Mammary microvascular endothelial cell (primary cell): ENCODE measurements at places on chromosomes 5 and 9. TPM values are rescaled to one million over a fixed set of nuclear protein-coding genes. Genes with fewer than 3 reads are reported as not detected.

The FCN2 gene
- total RNA-seq = not detected in 2 replicates

The ADRA1B gene
- total RNA-seq = 1.3 and 3.1 TPM in 2 replicates

The HACD4 gene
- total RNA-seq = 6.1 and 6.3 TPM in 2 replicates

The NR2F1 gene
- 14.1 and 16.0 TPM in 2 replicates for total RNA-seq

The SHB gene
- total RNA-seq = 26.2 and 34.1 TPM in 2 replicates

The PSMB7 gene
- 315 and 387 TPM in 2 replicates for total RNA-seq

The LHFPL2 gene
- total RNA-seq = 28.9 and 37.6 TPM in 2 replicates

The SYK gene
- not detected in 2 replicates for total RNA-seq

The DMRT3 gene
- total RNA-seq = not detected in 2 replicates

The SH3TC2 gene
- total RNA-seq = 3.8 and 4.6 TPM in 2 replicates

The RNF183 gene
- not detected in 2 replicates for total RNA-seq

The PCDHB9 gene
- 0.15 and 0.27 TPM in 2 replicates for total RNA-seq

The LEAP2 gene
- total RNA-seq = 0.39 TPM in 1 of 2 replicates, not detected in the other

The DPM2 gene
- total RNA-seq = 20.5 and 23.8 TPM in 2 replicates

The AK1 gene
- 55.0 and 101 TPM in 2 replicates for total RNA-seq

The ACSL6 gene
- total RNA-seq = not detected in 2 replicates

The ZNF658 gene
- total RNA-seq = 2.2 and 3.1 TPM in 2 replicates

The PPP3R2 gene
- total RNA-seq = not detected in 2 replicates

The NOL6 gene
- 42.9 and 45.2 TPM in 2 replicates for total RNA-seq

The PDE8B gene
- total RNA-seq = not detected in 2 replicates

The SV2C gene
- not detected in 2 replicates for total RNA-seq
